ENCODE measurements at places on chromosomes 11 and 22.

- DNase-seq: no peak
Measured at GRCh38 chr11:77471558-77472193, 2.2 kb downstream of the PAK1 start.

DNA sequence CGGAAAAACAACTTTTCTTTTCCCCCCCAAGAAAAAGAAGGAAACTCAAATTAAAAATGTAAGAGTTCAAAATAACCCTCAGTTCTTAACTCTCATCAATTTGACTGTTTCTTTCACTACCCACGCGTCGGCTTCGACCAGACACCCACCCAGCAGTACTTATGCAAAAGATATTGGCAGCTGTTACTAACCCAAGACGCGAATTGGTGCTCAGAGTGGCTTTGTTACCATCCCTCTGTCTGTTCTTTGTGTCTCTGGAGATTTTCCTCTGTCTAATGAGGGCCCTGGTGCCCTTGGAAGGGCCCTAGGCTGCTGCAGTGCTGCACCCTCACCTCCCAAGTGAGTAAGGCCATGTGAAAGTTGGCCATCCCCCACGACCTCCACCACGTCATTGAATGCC lies 180.5 kb upstream of the NECTIN1 start:
- no peak for DNase-seq

- DNase-seq: no peak
Measured at GRCh38 chr22:23272371-23272770, 92.1 kb downstream of the BCR start.

DNA sequence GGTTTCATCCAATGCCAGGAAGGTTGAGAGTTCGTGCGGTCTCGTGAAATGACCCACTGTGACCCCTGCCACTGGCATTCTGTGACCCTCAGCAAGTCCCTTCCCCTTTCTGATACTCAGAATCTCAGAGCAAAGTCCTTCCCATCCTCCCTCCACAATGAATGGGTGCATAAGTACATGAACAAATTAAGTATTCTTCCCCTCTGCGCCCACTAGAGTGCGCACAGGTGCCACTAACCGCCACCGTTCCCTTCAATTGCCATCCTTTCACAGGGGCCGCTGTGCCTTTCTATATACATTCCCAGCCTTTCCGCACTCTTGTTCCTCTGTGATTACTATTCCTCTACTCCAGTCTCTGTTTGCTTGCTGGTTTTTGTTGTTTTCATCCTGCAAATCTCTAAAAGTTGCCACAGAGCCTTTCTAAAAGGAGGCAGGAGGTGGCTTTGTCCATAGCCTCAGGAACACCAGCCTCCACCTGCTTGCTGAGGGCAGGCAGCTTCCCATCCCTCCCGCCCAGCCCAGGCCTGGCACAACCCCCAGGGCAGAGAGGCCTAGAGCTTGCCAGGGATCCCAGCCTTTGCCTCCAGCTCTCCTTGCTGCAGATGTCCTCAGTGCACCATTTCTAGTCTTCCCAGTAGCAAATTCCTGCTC lies 6.7 kb upstream of the AP1B1 start:
- no peak for DNase-seq

- DNase-seq: no peak
Measured at GRCh38 chr11:116701297-116701801, 71.4 kb downstream of the BUD13 start.

GRCh38 chr11:66863428-66864125 lies 6.7 kb downstream of the LRFN4 start:
- no peak for DNase-seq

DNA sequence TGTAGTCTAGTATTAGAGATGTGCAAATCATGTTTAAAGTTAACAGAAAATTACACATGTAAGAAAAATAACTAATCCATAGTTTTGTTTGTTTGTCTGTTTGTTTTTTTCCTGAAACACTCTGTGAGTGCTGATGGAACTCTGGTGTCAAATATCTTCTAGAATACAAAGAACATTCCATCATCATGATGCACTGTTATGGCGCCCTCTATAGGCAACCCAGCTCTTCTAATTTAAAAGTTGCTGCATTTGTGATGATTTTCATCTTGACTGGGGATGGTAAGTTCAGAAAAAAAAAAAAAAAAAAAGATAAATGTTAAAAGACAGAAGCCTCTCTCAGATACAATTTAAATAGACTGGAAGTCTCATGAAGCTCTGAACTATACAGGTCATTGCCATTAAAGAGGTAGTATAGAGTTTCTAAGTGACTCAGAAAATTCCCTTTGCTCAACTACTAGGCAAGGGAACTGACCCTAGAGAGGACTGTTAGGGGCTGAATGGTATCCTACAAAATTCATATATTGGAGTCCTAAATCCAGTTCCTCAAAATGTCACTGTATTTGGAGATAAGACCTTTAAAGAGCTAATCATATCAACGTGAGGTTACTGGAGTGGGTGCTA lies 597.2 kb upstream of the ANO3 start:
- DNase-seq: no peak

DNA sequence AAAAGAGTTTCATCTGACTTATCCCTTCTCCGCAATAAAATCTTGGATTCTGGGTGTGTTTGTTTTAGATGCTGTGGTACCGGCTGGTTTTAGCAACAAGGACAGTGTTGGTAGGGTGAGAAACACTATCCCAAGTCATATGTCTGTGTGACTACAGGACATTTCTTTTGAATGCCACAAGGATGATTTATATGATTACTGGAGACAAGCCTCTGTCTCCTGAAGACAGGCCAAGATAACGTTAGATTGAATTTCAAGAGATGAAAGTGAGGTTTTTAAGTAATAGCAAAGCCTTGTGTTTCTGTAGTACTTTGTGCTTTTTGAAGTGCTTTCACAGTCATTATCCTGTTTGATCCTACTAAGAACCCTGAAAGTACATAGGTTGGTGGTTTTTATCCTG lies 101.6 kb downstream of the COMMD9 start:
- no peak for DNase-seq

DNA sequence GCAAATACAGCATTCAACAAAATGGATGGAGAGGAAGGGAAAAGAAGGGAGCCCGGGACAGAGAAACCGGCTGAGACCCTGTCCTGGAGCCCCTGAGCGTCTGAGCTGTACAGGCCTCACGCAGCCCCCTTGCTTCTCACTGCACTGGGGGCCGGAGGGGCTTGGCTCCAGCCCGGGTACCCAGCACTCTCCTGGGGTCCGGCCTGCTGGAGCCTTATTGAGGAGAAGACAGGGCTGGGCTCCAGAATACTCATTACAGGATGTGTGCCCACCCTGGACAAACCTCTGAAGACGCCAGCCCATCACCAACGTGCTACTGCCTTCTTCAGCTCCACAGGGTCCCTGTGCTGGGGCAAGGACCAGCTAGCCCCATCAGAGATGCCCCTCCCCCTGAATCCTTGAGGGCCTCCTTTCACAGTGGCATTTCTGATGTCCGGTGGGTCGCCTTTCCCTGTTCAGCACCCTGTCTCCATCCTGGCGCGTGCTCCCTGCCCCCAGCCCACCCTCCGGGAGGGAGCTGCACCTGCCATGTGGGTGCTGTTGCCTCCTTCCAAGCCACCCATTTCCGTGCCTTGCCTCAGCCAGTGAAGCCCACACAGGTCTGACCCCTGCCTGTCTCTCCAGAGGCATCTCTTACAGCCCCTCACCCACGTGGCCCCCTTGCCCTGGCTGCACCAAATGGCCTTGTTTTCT lies 14.6 kb upstream of the SUN2 start:
- DNase-seq: no peak

- no peak for DNase-seq
Measured at GRCh38 chr11:42524534-42525227, 787.1 kb upstream of the API5 start.

GRCh38 chr11:113023228-113023627 lies 62.0 kb downstream of the NCAM1 start:
- no peak for DNase-seq

DNA sequence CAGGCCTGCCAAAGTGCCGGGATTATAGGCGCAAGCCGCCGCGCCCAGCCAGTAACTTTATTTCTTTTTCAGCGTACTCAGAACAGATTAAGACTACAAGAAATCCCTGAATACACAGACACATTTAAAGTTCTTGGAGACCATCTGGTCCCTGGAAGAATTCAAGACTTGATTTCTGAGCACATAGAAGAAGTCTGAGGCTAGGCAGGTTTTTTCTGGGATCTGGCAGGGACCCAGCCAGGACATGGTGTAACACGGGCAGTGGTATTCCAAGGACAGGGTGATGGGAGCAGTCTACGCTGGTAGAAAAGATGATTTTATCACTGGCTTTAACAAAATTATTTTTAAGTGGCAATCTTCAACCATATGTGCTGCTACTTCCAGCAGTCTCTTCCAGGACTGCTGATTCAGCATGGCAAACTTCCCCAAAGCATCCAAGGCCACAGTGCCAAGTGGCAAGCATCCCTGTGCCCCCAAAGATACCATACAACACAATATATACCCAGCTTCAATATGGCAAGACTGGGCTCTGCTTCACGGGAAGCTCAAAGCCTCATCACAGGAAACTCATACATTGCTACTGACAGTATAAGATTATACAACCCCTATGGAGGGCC lies 105.2 kb upstream of the OR5AK2 start:
- DNase-seq: no peak

- DNase-seq: no peak
Measured at GRCh38 chr22:23591201-23591791, 11.2 kb upstream of the IGLL1 start.

DNA sequence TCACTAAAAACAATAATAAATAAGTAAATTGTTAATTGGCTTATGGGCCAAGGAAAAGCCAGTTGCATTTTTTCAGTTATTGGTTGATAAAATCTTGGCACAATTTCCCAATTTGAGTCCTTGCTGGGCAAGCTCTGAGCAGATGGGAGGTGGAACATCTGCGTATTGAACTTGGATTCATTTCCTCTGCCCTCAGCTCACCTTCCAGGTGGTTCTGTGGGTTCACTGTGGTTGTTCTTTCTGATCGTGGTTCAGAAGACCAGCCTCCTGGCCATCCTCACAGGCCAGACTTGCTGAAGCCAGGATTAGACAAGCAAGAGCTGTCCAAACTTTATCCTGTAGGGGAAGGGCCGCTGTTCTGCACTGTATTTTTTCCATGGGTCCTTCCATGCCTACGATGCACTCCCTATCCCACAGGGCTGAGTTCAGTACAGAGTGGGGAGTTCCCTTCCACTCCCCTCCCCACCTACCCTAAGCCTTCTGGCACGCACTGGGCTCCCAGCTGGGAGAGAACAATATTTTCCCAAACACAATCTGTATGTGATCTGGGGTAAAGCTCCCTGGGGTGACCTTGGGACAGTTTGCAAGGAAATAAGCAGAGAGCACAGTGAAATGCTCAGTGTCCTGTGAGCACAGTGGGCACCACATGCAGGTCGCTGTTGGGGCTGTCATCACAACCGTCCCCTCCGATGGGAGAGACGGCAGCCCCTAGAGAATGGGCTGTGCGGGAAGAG lies 43.5 kb upstream of the TP53I11 start:
- DNase-seq: no peak

DNA sequence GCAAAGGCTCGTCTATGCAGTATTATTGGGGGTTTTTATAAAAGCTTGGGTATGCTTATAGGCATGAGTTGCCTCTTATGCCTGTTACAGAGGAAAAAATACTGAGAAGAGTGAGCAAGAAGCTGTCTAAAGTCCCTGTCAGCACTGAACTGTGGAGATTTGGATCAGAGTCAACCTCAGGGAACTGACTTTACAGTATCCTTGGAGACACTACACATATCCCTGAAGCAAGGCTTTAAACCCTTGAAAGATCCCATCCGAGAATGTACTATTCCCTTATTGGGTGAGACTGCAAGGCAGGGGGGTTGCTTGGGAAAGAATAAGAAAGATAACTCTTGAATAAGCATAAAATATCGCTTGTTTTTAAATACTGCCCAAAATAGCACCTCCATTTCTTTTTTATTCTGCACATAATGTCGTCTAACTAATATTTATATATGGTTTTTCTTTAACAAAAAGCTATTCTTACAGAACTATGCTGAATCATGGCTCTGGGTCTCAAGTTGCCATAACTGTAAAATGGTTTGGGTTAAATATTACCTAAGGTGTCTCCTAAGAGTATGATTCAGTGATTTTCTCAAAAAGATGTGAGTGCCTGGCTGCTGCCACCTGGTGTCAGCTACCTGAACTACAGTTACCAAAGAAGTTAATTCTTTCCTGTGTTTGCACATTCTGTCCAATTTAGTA lies 1062.8 kb downstream of the DLG2 start:
- no peak for DNase-seq

DNA sequence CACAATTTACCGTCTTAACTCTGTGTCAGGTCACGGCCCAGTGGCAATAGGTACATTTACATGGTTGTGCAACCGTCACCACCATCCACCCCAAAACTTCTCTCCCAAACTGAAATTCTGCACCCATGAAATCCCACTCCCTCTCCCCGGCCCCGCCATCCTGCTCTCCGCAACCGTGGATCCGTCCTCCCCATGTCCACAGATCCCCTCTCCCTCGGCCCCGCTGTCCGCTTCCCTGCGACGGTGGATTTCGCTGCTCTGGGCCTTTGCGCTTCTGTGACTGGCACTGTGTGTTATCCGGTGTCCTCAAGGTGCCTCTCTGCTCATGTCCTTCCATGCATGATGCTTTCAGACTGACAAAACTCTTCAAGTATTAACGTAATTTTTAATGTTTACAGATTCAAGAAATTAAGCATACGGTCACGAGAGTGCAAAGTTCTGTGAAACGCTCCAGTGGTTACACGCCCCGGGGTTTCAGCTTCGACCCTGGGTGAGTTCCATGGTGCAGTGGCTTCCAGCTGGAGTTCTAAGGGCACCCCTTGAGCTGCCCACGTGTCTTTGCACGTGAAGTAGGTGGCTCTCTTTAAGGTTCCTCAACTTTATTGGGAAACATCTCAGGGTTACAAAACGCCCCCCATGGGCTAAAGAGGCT lies 76.4 kb downstream of the KCNQ1 start:
- no peak for DNase-seq

GRCh38 chr22:50012211-50013181 lies at the start of gene IL17REL:
Gene IL17REL (minus strand): TSS chr22:50012765. CDS start chr22:50012646, 119 bp downstream.
- no peak for DNase-seq

GRCh38 chr11:124075492-124075840 lies 34.3 kb upstream of the OR10G7 start:
- DNase-seq: no peak

DNA sequence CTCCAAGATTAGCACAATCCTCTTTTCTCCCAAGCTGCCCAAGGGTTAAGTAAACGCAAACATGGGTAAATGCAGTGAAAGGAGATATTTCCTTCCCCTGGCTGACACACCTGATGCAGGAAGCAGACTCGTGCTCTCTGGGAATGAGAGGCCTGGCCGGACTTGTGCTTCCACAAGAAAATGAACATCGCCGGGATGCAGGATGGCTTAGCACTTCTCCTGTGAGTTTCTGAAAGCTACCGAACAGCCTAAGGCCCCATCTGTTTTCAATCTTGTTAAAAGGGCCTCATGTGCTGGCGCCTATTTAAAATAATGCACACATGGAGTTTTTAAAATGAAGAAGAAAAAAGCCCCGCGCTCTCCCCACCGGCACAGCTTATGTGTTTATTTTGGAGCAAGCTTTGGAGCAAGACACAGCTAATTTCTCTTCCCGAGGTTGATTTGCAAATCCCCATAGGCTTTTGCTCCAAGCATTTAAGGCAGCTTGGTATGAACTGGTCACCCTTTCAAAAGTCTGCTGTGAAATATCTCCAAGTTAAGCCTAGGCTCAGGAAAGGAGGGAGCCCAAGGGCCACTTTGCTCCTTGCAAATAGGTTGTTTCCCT lies 100.9 kb downstream of the SYN3 start:
- DNase-seq: no peak

- no peak for DNase-seq
Measured at GRCh38 chr11:128349650-128350299, 237.6 kb downstream of the ETS1 start.

GRCh38 chr11:82234256-82234655 lies 499.4 kb downstream of the FAM181B start:
- no peak for DNase-seq
